Heart right ventricle (tissue), 16 donors: ENCODE measurements at places on chromosomes 6 and 20.

DNA sequence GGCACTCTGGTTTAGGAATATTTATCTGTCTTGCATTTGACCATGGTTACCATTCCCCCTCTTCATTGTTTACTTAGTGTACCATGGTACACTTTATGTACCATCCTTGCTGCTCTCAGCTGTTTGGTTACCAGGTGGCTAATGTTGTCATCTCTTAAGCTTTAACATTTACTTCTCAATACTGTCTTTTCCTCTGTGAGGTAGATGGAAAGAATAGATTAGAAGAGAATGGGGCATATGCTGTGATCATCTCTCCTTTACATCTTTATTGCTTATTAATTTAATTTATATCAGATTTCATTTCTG is 109.2 kb downstream of the NCOA3 start:
- no peaks in the 10 kb centered on the region for H3K36me3 ChIP-seq
- H3K4me1 ChIP-seq: peaks cover 31% of the 10 kb centered on the region
- H3K27me3 ChIP-seq: no peaks in the 10 kb centered on the region
- no peak for DNase-seq

GRCh38 chr20:10632721-10633509 is 40.9 kb downstream of the JAG1 start:
- no peak overlapping the region for H3K4me3 ChIP-seq
- peaks cover 68% of the 10 kb centered on the region for H3K4me1 ChIP-seq
- H3K27ac ChIP-seq: no peak overlapping the region
- no peaks in the 10 kb centered on the region for H3K36me3 ChIP-seq

- DNase-seq: peak; percentile 38
- H3K36me3 ChIP-seq: no peaks in the 10 kb centered on the region
- H3K27me3 ChIP-seq: no peaks in the 10 kb centered on the region
- H3K27ac ChIP-seq: no peak overlapping the region
- H3K4me3 ChIP-seq: no peak overlapping the region
These were observed 206.0 kb downstream of the CDC5L start for GRCh38 chr6:44593539-44593944.

DNA sequence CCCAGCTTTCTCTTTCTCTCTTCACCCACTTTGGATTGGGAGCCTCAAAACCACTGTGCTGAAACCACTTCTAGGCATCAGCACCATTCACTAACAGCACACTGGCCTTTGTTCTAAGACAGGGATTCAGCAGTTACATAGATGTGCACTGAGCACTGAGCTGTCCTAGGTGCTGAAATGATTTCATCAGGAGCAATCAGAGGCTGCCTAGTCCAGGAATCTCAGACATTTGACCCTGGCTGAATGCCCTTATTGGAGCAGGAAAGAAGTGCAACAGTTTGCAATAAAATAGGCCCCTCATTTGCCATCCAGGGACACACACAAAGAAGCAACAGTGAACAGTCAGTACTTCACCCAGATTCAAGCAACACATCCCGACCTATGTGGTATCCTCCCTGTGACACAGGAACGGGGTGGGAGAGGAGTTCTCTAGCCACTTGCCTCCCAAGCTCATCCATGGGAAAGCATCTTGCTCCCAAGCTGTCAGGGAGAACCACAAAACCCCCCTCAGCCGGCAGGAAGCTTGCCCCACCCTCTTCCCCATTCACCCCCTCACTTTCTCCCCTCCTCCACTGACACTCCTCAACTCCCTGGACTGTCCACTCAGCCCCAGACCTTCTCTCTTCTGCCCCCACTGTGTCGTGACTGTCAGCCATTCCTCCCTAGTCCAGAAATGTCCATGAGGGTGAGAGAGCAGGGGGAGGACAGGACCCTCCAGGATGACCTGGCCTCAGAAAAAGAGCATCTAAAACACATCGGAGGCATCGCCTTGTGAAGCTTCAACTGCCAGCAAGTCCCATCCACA is 304.4 kb downstream of the PREX1 start:
- H3K27ac ChIP-seq: no peak overlapping the region
- peaks cover 8% of the 10 kb centered on the region for H3K27me3 ChIP-seq
- H3K36me3 ChIP-seq: no peaks in the 10 kb centered on the region

- H3K4me1 ChIP-seq: peaks cover 50% of the 10 kb centered on the region
- H3K27ac ChIP-seq: no peak overlapping the region
These were observed 8.9 kb downstream of the DSP start for GRCh38 chr6:7550433-7550801.

DNA sequence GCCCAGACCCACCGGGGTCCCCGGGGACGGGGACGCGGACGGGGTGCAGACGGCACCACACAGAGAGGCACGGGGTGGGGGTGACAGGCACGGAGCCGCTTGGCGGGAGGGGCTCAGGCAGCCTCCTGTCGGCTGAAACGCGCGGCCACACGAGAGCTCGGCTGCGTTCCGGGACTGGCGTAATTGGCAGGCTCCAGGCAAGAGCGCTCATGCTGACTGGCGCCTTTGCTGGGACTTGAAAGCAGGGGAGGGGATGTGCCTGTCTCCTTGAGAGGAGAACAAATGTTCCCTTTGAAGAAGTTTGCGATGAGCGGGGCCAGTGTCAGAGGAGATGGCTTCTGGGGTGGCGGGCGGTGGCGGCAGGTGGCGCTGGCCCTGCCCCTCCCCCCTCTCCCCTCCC is 25.8 kb downstream of the BHLHE23 start:
- H3K4me3 ChIP-seq: no peak overlapping the region
- H3K4me1 ChIP-seq: peaks cover 10% of the 10 kb centered on the region
- no peak overlapping the region for H3K27ac ChIP-seq

DNA sequence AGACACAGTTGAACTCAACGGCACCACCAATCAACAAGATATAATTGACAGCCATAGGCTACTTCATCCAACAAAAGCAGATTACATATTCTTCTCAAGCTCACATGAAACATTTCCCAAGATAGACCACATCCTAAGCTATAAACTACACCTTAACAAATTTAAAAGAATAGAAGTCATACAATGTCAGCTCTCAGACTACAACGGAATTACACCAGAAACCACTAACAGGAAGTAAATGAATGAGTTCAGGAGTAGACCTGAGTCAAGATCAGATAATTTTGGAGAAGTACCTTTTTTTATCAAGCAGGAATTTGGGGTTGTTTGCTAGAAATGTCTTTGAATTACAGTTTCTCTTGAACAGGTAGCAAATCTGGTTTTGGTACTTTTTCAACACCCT is 237.8 kb downstream of the TBX18 start:
- no peaks in the 10 kb centered on the region for H3K36me3 ChIP-seq
- H3K27ac ChIP-seq: no peak overlapping the region
- H3K4me1 ChIP-seq: no peaks in the 10 kb centered on the region
- no peaks in the 10 kb centered on the region for H3K27me3 ChIP-seq
- DNase-seq: no peak

DNA sequence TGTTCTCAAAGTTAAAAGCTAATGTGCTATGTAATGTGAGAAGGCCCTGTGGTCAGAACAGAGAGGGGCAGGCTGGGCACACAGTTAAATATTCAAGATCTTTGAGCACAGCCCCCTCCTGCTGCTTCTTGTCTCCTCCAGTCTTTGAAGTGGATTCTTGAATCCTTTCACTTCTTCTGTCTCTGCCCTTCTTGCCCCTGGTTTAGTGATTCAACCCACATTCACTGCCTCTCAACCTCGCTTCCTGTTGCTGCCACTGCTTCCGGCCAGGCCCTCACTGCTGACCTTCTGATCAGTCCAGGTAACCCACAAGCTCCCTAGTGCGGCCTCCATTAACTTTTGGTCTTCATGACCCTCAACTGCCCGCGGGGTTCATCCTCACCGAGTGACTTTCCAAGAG is 417.3 kb upstream of the NOX3 start:
- H3K36me3 ChIP-seq: no peaks in the 10 kb centered on the region
- H3K27me3 ChIP-seq: no peaks in the 10 kb centered on the region
- DNase-seq: no peak
- H3K27ac ChIP-seq: no peak overlapping the region

DNA sequence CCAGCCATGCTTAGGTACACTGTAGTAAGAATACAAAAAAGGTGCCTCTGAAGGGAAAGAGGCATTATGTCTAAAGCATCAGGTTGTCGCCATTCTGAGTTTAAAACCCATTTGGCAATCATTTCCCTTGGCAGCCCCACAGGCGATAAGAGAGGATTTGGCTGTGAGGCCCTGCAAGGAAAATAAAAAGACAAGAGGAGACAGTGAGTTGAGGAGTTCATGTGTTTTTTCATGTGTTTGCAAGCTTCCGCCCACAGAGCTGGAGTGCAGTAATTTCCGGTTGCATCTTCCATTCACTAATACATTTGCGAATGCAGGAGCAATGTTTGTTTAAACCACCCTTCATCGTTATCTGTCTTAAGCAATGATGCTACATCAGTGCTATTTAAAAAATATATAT is 138.5 kb upstream of the SOX4 start:
- H3K27me3 ChIP-seq: no peaks in the 10 kb centered on the region
- H3K36me3 ChIP-seq: no peaks in the 10 kb centered on the region
- H3K27ac ChIP-seq: no peak overlapping the region
- H3K4me3 ChIP-seq: no peak overlapping the region

GRCh38 chr6:95690328-95690727 is 113.0 kb downstream of the MANEA start:
- DNase-seq: no peak
- H3K36me3 ChIP-seq: no peaks in the 10 kb centered on the region
- H3K27me3 ChIP-seq: no peaks in the 10 kb centered on the region
- no peaks in the 10 kb centered on the region for H3K4me1 ChIP-seq

GRCh38 chr20:17995967-17996819 is 27.4 kb downstream of the MGME1 start:
- H3K36me3 ChIP-seq: no peaks in the 10 kb centered on the region
- H3K4me3 ChIP-seq: peak overlapping the region; percentile 15
- H3K27me3 ChIP-seq: no peaks in the 10 kb centered on the region
- H3K4me1 ChIP-seq: no peaks in the 10 kb centered on the region
- H3K27ac ChIP-seq: no peak overlapping the region

GRCh38 chr6:25697537-25698340 is 45.7 kb downstream of the SCGN start:
- no peak overlapping the region for H3K4me3 ChIP-seq
- no peaks in the 10 kb centered on the region for H3K36me3 ChIP-seq
- H3K27me3 ChIP-seq: peaks cover 3% of the 10 kb centered on the region
- no peak for DNase-seq
- H3K27ac ChIP-seq: no peak overlapping the region

- no peaks in the 10 kb centered on the region for H3K36me3 ChIP-seq
- DNase-seq: no peak
- no peak overlapping the region for H3K27ac ChIP-seq
- H3K4me1 ChIP-seq: no peaks in the 10 kb centered on the region
- H3K27me3 ChIP-seq: no peaks in the 10 kb centered on the region
These were observed 580.5 kb downstream of the HAO1 start for GRCh38 chr20:7359739-7360138.

DNA sequence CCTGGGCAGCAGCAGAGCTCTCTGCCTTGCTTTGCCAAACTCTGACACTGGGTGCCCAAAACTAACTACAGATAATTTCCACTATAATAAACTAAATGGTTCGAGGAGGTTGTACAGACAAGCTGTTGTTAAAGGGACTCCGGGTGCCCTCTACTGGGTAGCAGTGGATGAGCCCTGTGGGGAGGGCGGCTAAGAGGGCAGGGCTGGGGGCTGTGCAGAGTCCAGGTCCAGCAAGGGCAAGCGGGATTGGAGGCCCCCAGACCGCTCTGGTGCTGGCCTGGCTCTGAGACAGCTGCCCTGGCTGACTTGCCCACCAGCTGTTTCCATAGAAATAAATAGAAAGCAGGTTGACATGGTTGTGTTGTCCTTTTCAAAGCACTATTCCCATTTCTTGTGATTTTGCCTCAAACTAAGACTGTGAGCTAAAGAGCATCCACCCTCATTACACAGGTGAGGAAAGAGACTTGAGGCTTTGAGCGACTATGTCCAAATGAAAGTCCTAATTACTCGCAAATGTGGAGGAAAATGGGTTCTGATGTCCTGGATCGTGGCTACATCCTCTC is 167.6 kb upstream of the CST7 start:
- H3K27ac ChIP-seq: no peak overlapping the region
- H3K4me1 ChIP-seq: no peaks in the 10 kb centered on the region
- DNase-seq: peak; percentile 18

DNA sequence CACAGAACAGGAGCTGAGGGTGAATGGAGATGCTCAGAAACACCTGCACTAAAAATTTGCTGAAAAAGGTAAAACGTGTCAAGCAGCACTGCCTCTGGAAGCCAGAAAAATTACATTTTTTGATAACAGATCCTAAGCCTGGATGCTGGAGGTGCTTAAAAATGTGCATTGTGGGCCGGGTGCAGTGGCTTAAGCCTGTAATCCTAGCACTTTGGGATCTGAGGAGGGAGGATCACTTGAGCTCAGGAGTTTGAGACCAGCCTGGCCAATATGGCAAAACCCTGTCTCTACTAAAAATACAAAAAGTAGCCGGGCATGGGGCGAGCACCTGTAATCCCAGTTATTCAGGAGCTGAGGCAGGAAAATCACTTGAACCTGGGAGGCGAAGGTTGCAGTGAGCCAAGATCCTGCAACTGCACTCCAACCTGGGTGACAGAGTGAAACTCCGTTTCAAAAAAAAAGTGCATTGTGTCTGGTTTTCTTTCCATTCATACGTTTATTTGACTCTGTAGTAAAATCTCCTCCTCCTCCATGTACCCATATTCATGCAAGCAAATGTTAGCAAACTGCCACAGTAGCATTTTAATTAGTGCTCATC is 587 bp upstream of the BTN3A1 start:
- peaks cover 3% of the 10 kb centered on the region for H3K36me3 ChIP-seq
- H3K27me3 ChIP-seq: no peaks in the 10 kb centered on the region

DNA sequence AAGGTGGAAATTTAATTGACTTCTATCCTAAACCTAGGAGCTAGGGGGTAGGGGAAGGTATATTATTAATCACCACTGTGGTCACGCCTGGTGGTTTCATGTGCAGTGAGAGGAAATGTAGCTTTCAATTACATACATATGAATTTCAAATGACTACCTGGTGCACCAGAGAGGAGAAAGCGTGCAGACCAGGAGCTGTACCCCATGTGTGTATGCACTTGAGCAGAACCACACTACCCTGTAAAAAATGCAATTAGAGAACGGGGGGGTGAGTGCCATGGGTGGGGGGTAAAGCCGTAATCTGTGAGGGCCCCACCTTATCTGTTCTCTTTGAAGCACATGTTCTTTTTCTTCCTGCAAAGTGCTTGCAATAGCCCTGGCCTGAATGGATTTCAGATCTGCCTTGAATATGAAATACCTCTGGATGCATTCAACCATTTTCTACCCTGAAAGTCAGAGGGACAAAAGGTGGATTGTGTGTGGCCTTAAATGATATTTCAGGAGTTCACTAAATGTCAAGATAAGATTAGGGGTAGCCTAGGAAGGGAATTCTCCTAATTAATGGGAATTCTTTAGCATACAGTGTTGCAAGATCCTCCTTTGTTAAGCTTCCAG is 30.9 kb upstream of the EDN3 start:
- H3K27me3 ChIP-seq: peaks cover 39% of the 10 kb centered on the region
- H3K36me3 ChIP-seq: no peaks in the 10 kb centered on the region
- H3K27ac ChIP-seq: no peak overlapping the region

DNA sequence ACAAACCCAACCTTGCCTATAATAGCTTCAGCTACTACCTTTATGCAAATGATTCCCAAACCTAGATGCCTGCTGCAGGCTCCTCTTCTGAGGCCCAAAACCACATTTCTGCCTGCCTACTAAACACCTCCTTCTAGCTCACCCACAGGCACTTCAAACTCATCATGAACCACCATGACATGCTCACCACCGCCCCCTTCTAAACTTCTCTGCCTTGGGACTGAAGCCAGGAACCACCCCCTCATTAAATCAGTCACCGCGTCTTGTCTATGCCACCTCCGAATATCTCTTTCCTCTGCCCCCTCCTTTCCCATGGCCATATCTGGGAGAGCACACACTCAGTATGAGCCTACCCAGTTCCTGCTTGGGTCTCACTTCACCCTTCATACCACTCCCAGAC is 101.2 kb downstream of the SNAP25 start:
- H3K27me3 ChIP-seq: no peaks in the 10 kb centered on the region
- no peak for DNase-seq
- H3K36me3 ChIP-seq: no peaks in the 10 kb centered on the region
